ENCODE measurements at places on chromosomes 11 and 22.

DNA sequence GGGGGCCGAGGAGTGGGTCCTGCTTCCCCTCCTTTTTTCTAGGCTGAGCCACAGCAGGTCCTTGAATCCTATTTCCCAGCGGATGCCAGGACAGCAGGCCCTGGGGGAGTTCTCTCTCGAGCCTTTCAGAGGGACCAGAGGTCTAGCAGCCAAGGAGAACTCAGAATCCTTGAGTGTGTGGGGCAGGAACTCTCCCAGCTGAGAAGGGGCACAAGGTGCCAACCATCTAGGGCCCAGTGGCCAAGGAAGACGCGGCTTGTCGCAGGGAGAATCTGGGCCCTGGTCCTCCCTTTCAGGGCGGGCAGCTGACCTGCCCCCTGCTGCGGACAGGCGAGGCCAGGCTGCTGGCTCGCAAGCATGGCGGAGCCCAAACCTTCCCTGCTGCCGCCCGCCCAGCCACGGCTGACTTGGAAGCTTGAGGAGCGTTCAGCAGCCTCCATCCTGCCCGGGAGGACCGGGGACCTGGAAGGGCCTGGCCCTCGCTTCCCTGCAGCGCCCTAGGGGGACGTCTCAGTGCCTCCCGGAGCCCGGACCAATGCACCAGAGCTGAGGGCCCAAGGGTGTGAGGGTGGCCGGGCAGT, 972 bp upstream of the TSSC4 start:
- DNase-seq = no peak

GRCh38 chr22:50084614-50085021, 608 bp downstream of the MLC1 start:
- DNase-seq = no peak

GRCh38 chr11:70049045-70049444, 29.1 kb upstream of the ANO1 start:
- DNase-seq = no peak

GRCh38 chr11:78711735-78712134, 137.1 kb upstream of the NARS2 start:
- DNase-seq = no peak

DNA sequence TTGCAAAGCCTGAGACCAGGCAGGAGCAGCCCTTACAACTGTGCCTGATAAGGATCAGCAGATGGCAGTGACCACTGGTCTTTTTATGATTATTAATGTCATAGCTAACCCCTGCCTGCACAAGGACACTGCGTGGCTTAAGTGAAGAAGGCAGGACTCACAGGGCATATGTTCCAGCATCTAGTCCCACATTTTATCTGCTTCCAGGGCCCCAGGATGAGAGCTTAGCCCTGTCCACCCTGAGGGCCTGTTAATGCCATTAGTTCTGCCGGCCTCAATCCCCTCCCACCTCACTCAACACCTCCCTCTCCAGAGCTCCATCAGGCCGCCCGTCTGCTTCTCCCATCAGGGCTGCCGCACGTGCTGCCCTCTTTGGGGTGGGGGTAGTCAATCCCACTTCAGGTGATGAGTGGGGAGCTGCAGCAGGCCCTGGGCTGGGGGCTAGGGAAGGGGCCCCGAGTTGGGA, 33.1 kb upstream of the TSPAN18 start:
- no peak for DNase-seq

- no peak for DNase-seq
Measured at GRCh38 chr11:86591631-86592030, 80.8 kb downstream of the ME3 start.

- DNase-seq = no peak
Measured at GRCh38 chr11:41307296-41308080, 152.0 kb downstream of the LRRC4C start.

- no peak for DNase-seq
Measured at GRCh38 chr11:117195258-117195657, 3.9 kb upstream of the TAGLN start.

DNA sequence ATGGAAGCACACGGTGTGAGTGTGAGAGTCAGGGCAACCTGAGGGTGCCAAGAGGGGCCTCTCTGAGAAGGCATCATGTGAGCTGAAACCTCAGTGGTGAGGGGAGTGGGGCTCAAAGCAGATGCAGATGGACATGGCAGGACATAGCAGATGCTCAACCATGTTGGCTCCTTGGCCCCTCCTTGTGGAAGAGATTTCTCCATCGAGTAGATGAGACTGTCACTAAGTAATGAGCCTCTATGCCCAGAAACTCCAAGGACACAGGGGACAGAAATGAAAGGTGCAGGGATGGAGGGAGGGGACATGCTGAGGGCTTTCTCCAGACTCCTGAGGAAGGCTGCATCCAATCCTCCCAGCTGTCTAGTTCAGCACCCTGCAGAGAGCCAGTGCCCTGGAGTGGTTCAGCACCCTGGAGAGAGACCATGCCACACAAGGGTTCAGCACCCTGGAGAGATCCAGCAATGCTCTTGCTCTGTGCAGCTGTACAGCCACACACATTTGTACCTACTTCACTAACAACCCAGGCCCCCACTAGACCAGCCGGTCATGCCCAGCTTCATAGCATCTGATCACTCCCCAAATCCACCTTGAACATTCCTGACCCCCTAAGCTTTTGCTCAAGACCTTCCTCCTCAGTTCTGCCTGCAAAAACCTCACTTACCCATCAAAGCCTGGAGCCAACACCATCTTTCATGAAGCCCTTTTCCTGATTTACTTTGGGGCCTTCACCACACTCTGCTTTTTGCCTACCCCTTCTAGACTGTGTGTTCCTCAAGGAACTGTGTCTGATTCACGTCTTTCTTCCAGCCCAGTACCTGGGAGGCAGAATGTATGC, 252.0 kb downstream of the CTTN start:
- DNase-seq = peak; percentile 3

- DNase-seq = no peak
Measured at GRCh38 chr11:47329987-47330931, 22.2 kb downstream of the MYBPC3 start.

DNA sequence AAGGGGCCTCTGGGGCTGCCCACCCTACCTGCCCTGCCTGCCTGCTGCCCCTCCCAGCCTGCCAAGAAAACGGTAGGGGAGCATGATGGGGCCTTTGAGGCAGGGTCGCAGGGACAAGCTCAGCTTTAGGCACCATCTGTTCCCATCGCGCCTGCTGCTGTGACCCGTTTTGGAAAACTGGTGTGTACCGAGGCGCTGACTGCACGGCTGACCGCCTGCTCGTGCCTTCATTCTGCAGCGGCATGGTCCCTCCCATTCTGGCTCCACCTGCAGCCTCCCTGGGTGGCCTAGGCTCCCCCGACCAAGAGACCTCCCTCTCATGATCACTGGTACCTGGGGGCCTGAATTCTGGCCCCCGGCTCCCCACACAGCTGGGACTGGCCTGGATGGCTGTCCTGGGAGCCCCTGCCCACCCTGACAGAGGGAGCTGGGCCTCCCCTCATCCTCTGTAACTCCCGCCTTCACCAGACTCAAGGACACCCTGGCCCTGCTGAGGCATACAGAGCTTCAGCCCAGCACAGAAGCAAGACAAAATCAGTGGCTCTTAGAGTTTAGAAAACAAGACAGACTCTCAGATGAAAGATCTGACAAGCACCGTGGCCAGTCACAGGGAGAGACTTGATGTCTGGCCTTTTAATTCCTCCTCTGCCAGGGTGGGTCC, 6.5 kb upstream of the MYRF start:
- DNase-seq = no peak

DNA sequence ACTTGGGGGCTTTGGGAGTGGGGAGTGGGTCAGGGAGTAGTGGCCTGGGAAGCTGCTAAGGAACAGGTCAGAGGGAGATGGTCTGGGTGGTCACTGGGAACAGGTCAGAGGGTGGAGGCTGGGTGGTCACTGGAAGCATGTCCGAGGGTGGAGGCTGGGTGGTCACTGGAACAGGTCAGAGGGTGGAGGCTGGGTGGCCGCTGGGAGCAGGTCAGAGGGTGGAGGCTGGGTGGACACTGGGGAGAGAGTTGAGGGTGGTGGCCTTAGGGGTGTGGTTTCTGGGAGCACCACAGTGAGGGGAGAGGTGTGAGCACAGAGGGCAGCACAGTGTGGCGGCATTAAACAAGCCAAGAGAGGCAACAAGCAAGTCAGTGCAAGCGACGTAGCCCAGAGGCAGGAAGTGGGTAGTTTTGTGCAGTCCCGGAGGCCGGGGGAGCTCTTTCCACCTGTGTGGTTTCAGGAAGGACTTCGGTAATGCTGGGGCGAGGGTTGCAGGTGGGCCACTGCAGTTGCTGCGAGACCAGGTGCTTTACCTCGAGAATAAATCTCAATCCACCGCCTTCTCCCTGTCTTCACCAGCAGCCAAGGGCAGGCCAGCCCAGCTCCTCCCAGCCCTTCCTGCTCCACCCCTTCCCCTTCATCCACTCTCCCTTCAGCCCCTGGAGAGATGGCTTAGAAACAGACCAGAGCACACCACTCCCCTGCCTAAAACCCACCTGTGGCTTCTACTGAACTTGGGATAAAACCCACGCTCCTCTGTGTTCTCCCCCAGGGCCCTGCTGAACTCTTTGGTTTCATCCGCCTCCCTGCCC, 3.2 kb upstream of the CACNA1I start:
- DNase-seq = peak; percentile 52

- no peak for DNase-seq
Measured at GRCh38 chr11:102868339-102868738, 6.4 kb downstream of the MMP12 start.

DNA sequence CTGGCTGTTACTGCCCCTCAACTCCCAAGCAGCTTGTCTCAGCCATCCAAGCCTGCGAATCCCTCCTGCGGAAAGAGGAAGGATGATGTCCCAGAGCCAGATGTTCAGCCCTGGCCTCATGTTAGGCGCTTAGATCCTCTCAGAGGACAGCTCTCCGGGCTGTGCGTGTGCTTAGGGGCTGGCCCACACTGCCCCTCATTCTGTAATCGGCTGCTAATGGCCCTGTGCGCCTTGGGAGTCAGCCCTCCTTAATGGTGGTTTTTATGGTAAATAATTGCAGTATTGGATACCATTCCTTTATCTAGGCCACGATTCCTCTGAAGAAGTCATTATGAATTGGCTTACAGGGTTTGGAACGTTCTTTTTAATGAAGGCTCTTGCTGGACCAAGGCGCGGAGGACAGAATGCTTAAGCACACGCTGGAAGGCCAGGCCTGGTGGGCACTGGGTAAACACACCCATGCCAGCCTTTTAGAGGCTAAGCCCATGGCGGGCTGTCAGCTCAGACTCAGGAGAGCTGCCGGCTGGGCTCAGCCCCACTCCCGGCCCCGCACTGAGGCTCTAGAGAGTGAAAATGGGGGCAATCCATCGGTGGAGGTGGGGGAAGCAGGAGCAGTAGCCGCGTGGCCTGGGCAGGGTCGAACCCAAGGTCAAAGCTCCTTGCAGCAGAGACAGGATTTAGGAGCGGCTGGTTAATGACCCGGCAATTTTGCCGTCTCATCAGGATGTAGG, 1157.5 kb downstream of the BRD1 start:
- no peak for DNase-seq

DNA sequence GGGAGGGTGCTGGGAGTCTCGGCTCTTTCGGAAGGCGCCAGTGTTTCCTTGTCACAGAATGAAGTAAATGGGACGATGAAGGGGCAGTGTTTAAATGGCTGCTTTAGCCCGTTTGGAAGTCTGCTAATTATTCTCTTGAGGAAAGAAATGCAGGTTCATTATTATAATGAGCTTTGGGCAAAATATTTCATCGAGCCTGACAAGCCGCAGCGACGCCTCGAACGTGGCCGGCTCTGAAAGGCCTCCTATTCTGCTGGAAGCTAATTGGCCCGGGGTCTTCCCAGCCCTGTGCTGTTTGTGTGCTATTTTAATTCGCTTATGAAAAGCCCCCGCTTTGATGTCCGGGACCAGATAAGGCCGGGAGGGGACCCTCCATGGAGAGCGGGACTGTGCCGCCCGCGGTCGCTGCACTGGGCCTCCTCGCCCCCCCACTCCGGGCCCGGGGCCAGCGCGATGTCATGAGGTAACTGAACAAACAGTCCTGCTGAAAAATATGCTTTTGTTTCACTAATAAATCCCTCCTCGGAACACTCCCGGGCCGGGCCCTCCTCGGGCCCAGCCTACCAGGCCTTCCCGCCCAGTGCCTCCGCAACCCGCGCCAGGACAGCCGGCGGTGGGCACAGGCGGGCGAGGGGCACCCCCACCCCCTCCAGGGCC, 78.4 kb downstream of the CDKN1C start:
- DNase-seq = no peak

DNA sequence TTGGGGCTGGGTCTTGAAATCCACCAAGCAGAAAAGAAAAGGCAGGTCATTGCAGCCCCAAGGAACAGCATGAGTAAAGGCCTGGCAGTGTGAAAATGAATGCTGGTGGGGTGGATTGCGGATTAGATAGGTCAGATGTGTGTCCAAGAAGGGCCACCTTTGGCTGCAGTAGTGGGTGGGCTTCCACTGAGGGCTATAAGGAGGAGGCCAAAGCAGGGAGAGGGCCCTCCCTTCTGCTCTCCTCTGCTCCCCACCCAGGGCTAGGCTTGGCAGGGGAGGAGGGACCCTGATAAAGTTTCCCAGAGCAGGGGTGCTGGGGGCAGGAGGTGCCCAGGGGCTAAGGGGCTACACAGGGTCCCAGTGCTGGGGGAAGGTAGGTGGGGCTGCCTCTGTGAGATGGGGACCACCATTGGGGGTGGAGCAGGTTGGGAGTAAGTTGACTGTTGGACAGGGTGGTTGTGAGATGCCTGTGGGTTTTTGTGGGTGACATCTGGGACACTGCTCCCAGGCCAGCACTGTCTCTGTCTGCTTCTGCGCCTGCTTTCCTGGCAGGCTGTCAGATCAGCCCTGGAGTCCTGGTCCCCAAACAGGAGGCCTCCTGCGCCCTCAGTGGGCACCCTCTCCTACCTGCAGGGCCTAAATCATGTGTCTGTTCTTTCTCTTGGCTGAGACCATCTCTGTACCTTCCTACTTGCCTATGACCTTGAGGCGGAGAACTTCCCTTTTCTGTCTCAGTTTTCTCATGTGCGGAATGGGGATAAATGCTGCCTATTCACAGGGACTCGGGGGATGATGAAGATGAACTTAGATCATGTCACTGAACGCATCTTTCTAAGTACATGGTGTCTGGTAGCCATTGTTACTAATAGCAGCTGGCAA, 1.9 kb downstream of the CAPN5 start:
- DNase-seq = no peak

DNA sequence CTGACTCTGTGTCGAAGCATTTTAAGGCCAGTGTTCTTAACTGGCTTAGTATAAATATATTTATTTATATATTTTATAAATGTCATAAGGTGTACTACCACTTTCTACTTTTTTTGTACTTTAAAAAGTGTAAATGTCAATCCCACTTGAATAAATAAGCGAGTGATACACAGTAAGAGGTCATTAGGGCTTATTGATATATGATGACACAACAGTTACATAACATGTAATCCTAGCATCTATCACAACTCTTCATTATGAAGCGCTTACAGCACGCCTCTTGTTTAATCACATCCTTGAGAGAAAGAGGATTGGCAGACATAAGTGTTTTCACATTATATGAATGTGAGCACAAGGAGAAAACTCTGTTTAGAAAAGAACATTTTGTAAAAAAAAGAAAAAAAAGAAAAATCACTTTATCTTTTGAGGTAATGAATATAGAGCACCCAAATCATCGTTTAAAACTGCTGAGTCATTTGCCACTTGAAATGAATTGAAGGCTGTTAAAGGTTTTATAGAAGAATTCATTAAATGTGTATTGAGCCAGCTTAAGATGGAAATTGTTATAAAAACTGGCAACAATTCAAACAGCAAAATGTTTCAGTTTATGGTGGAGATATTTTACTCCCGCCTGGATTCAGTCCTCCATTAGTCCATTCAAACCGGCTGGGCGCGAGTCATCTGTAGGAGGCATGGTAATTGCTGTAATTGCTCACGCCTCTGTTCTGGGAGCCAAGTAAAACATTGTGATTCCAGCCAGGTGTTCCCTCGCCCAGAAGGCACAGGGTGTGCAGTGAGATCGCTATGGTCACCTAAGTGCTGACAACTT, 627.3 kb upstream of the KIRREL3 start:
- DNase-seq = no peak

GRCh38 chr11:113806406-113806805, 26.8 kb downstream of the CLDN25 start:
- no peak for DNase-seq

Measured in CD4-positive, alpha-beta memory T cell (primary cell).